ENCODE measurements at places on chromosomes 1 and 21. TPM values are rescaled to one million over a fixed set of nuclear protein-coding genes. Genes with fewer than 3 reads are reported as not detected.

Gene RGS8
- not detected for total RNA-seq

DNA sequence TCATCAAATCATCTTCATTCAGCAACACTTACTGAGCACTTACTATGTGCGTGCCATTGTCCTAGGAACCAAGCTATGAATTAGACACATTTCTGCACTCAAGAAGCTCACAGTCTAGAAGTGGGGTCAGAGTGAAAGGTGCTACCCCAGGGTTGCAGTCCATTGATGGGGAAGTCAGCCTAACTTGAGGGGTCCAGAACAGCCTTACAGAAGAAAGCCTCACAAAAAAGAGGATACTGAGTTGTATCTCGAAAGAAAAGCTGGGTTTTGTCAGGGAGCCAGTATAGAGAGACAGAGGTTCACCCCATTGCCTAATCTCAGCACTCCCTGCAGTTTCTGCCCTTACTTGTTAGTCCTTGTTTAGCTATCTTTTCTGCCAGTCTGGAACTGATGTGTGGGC is 153.1 kb upstream of the JUN start:
- no peak for DNase-seq

DNA sequence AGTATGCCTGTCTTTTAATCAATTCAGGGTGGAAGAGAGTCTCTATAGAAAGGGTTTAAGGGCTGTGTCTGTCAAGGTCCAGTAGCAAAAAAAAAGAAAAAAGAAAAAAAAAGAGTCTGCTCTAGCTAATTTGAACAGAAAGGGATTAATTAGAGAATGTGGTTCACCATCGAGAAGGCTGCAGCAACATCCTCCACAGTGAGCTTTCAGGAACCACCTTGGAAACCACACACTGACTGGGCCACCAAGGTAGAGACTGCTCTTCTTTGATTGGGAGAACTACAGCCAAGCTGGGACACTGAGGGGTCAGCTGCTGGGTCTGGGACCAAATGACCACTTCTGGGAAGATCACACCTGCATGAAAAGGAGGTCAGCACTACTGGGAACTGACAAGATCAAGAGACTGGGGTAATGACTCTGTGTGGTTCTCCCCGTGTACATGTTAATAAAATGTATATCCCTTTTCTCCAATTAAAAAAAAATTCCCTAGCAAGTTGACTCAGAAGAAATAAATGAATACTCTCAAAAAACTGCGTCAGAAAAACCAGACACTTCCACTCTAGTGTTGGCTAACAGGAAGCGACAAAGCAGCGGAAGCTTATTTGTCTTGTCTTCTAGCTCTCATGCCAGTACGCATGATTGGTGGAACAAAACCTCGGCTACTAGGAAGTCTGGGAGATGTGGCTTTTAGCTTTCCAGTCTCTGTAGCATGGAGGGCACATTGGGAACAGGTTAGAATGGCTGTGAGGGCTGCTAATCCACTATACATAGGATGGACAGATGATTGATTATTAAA is 60.0 kb upstream of the IVNS1ABP start:
- DNase-seq, result no peak

DNA sequence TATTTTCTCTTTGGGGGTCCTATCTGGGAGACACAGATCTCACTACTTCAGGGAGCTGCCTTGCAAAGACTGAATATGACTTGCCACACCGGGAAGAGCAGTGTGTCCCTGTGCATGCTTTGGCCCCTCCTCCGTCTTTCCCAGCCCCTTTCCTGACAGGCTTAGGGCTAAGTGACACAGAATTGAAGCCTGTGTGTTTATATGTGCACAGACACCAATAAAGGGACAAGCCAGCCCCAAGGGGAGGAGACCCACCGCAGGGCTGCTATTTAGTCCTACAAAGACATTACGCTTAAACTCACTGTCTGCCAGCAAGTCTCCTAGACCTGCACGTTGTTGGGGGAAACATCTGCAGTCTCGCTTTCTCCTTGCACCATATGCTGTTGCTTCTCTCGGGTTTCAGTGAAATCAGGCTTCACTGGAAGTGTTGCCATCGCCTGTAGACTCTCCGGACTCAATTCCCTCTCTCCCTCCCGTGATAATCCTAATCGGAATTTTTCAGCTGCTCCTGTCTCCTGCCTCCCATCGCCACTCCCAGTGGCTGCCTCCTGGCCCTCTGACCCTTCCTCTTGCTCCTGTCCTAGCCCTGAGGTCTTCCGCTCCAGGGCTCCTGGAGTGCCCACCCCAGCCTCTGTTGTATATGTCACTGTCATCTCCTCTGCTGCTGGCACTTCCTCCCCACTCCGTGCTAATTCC is 58.5 kb upstream of the LRRC53 start:
- no peak for DNase-seq

- no peak for DNase-seq
Observed at GRCh38 chr1:47568763-47569162, 130.9 kb downstream of the FOXD2 start.

Gene TNFRSF4
- total RNA-seq, result 0.79 TPM

GRCh38 chr1:244603498-244603897 is 49.4 kb upstream of the DESI2 start:
- no peak for DNase-seq

GRCh38 chr1:220330265-220330664 is 58.0 kb upstream of the RAB3GAP2 start:
- no peak for DNase-seq

Gene TCP10L
- not detected for total RNA-seq

Gene TSACC
- not detected for total RNA-seq

DNA sequence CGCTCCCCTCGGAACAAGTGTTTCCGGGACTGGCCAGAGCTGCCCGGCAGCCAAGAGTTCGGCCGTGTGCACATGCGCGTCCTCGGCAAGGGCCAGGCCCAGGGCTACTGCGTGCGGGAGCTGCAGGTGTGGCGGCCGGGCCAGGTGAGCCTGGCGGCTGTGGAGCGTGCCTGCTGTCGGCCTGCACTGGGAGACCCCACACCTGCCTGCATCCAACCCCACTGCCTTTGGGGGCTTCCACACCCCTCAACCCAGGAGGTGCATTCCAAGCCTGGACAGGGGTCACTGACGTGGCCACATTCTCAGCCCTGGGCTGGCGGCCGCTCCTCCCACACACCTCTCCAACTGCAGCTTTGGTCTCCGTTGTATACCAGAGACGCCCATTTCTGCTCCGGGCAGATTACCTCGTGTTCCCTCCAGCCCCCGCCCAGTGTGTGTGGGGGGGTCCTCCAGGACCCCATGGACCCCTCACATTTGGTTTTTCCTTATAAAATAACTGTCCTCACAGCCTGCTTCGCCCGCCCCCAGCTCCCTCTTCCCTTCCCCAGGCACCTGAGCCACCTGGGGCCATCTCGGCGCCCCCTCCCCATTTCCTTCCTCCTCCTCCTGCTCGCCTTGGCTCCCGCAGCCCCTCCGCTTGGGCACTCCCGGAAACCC is 6.1 kb downstream of the RNF223 start:
- DNase-seq, result no peak

DNA sequence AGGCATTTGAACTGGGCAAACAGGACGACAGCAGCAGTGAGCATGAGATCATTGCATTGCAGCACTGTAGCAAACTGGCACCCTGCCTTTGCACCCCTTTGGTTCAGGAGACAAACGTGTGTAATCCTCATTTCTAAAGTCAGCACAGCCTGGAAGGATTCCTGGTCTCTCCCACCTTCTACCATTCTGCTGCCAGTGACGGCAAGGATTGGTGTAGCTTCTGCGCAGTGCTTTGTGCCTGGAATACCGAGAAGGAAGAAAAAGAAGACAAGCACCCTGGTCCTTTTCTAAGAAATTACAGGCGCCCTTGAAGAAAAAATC is 805.3 kb downstream of the USP25 start:
- DNase-seq, result no peak

DNA sequence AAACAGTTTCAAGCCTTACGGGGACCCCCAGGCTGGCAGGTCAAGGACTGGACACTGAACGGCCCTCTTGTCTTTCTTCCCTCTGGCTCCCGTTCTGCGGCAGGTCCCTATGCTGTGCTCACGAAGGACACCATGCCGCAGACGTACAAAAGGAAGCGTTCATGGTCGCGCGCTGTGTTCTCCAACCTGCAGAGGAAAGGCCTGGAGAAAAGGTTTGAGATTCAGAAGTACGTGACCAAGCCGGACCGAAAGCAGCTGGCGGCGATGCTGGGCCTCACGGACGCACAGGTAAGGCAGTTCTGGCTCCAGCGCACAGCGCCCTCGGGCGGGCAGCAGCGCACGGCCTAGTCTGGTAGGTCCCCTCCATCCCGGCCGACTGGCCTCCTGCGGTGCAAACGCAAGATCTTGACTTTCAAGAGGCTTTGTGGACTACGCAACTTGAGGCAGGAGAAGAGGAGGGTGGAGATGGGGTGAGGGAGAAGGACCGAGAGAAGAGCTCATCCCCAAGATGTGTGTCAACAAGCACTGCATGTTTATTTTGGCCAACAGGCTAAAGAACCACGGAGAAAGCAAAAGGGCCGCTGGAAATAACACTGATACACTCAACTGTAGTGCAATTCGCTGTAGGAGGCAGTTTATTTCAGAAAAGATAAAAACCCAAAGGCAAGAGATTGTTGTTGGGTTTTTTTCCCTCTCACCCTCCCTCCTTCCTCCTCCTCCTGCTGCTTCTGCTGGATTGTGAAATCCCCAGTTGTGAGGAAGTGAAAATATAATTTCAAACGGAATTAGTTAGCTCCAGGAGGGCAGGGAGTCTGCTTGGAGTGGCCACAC is 3.0 kb downstream of the HLX start:
- no peak for DNase-seq

Gene CD1C
- total RNA-seq, result not detected

Gene TNFRSF14
- total RNA-seq, result 25.5 TPM

DNA sequence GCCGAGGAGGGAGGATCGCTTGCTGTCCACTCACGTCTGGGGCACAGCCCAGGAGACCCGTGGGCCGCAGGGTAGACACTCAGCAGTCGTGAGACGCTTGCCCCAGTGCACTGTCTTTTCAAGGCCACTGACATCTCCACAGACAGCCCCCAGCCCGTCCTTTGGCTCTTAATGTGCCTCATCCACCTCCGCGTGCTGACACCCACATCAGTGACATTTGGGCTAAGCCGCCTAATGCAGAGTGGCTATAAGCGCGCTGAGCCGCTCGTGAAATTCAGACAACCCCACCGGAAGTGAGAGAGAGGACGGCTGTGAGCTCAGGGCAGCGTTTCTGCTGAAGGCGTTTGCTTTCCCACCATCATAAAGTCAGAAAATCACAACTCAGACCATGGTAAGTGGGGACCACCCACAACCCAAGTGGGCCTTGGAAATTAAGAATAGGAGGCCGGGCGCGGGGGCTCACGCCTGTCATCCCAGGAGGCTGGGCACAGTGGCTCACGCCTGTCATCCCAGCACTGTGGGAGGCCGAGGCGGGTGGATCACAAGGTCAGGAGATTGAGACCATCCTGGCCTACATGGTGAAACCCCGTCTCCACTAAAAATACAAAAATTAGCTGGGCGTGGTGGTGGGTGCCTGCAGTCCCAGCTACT is 8.4 kb downstream of the SLC35E2B start:
- no peak for DNase-seq

DNA sequence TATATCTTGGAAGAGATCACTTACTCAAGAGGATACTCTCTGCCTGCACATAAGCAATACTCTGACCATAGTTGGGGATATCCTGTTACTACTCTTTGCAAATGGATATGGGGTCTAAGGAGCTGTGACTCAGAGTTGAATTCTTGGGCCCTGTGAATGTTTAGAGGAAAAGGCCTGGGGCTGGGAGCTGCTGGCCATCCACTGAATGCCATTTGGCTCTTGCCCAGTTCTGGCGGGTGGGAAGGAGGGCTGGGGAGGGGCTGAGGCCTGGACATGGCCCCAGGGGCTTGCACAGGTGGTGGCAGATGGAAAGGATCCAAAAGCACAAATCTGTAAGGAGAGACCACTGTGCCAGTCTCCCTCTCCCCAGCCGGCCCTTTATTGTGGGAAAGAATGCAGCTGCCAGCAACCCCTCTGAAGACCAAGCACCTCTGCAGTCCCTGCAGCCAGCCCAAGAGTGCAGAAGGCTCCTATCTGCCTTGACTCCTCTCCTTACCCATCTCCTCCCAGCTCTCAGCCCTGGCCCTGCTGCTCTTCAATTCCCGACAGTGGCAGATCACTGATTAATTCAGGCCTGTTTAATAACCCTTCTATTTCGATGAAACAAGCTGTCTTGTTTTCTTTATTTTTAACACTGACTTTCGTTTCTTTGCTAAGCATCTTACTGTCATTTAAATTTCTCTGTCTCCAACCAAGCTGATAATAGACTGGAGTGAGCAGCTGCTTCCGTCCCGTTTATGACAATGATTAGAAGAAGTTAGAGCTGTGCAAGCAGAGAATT is 12.1 kb downstream of the PLXNA2 start:
- DNase-seq, result no peak

Gene TFF3
- not detected for total RNA-seq

DNA sequence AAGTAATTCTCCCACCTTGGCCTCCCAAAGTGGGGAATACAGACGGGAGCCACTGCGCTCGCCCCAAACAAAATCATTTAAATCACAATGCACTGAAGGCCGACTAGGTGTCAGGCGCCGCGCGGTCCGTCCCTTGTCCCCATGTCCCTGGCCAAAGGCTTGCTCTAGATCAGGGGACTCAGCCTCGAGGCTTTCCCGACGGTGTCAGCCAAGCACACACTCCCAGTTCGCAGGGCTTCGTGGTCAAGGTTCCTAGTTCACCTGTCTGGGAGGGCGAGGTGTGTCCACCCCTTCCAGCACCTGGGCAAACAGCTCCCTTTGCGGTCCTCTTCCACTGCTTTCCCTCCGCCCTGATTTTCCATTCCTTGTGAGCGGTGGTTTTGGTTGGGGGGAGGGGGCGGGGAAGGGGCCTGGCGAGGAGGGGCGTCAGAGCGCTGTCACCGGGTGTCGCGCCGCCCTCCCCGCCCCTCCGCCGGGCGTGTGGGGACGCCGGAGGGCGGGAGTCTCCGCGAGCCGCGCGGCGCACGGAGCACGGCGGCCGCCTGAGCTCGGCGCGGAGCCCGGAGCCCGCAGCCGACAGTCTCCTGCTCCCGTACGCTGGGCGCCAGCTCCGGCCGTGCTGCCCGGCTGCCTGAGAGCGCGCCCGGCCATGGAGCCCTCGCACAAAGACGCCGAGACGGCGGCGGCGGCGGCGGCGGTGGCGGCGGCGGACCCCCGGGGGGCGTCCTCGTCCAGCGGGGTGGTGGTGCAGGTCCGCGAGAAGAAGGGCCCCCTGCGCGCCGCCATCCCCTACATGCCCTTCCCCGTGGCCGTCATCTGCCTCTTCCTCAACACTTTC is at the start of gene STUM:
STUM (plus strand) TSS at position 509 of the 838 bp plus-strand sequence; CDS start at position 650, 141 bp downstream.
- no peak for DNase-seq

GRCh38 chr1:223715604-223716172 is 3.3 kb downstream of the CAPN2 start:
- no peak for DNase-seq

Gene FCAMR
- total RNA-seq, result not detected

Gene LINGO4
- not detected for total RNA-seq

GRCh38 chr1:116494353-116494692 is 76.5 kb downstream of the CD58 start:
- DNase-seq, result no peak

DNA sequence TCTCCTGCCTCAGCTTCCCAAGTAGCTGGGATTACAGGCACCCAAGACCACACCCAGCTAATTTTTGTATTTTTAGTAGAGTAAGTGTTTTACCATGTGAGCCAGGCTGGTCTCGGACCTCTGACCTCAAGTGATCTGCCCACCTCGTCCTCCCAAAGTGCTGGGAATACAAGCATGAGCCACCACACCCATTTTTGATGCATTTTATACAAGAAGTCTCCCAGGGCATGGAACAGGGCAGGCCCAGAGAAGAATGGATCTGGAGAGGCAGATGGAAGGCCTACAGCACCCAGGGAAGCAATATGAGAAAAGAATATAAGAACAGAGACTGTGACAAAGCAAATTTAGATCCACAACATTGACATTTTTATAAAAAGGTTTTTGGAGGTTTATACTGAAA is 18.8 kb upstream of the IFNAR1 start:
- no peak for DNase-seq
